ENCODE measurements at places on chromosomes 13 and 19.
A peak's percentile ranks its signal among the peaks of the same experiment; 100 is the strongest.

- no peak for DNase-seq
Observed at GRCh38 chr13:110062777-110063442, 244.0 kb downstream of the COL4A1 start.

DNA sequence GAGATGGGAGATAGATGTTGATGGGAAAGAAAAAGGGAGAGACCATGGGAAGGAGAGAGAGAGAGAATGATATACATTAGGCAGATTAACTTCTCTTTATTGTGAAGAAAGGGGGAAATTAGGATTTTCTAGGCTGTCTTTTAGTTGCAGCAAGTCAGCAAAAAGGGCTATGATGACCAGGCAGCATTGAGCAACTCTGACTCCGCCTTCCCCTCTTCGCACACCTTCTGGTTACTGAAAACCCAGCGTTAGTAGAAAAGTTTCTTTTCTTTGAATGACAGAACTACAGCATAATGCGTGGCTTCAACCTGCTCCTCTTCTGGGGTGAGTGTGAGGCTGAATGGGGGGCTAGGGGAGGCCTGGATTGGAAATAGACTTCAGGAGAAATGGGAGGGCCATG, at the start of gene ADGRE1:
ADGRE1 (plus strand) TSS at position 264 of the 400 bp plus-strand sequence; CDS start at position 294, 30 bp downstream.
- no peak for DNase-seq

DNA sequence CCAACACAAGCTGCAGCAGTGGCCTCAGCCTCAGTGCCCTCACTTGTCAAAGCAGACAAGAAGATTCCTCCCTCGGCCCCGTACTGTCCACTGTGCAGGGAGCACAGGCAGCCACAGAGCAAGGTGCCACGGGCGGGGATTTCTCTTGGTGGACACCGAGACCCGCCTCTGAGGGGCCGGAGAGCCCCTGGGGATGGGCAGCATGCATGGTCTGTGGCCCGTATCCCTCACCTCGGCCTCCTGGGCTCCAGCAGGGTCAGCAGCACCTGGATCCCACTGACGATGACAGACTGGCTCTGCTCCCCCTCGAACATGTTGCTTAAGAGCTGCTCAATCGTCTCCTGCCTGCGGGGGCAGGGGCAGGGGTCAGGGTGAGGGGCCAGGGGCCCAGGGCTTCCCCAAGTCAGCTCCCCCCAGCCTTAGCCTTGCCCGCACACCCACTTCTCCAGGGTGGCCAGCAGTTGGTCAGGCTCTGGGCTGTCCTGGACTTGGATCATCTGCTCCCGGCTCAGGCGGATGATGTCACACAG, 13.4 kb upstream of the TMEM86B start:
- DNase-seq, result no peak

DNA sequence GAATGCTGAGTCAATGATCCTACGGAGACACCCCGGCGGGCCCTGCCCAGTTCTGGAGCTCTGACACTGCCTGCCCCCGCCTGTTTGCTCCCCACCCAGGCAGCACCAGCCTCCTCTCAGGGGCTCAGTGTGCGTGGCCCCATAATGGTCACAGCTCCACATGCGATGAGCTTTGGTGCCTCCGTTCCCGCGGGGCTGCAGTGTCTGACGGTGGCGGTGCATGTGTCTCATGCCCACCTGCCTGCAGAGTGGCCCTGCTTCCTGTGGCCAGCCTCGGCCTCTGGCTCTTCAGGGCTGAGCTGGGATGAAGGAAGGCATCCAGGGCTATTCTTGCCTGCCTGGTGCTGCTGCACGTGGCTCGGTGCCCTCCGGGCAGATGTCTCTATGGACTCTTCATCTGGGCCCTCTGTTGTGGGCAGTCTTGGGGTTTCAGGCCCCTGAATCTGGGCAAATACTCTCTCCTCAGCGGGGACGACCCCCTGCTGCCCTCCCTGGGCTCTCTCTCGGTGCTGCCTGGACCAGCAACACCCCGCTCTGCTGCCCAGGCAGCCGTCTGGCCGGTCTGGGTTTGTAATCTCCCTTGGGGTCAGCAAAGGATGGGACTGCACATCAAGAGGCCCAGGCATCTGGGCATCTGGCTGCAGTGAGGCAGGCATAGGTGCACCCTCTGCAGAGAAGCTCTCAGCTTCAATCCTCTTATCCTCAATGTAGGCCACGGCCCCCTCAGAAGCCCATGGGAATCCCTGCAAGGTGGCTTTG, 19.3 kb upstream of the TMEM255B start:
- DNase-seq, result no peak

DNA sequence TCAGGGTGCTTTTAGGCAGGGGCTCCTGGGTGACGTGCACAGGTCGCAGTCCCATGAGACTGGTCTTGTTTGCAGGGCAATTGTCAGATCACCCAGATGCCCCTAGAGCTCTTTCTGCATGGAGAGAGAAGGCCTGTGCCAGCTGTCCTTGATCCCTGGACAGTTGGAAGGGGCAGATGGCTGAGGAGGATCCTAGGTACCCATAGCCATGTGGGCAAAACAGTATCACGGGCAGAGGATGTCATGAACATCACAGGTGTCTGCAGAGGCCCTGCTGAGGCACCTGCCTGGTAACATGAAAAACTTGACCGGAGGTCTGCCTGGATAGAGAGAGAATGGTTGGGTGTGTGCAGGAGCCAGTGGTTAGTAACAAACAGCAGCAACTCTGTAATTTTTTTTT, 99.3 kb downstream of the ZNF536 start:
- DNase-seq, result no peak

- no peak for DNase-seq
Observed at GRCh38 chr13:64684685-64685431, 2545.3 kb downstream of the PCDH9 start.

- DNase-seq, result no peak
Observed at GRCh38 chr13:63403733-63404132, 1988.1 kb upstream of the PCDH20 start.

DNA sequence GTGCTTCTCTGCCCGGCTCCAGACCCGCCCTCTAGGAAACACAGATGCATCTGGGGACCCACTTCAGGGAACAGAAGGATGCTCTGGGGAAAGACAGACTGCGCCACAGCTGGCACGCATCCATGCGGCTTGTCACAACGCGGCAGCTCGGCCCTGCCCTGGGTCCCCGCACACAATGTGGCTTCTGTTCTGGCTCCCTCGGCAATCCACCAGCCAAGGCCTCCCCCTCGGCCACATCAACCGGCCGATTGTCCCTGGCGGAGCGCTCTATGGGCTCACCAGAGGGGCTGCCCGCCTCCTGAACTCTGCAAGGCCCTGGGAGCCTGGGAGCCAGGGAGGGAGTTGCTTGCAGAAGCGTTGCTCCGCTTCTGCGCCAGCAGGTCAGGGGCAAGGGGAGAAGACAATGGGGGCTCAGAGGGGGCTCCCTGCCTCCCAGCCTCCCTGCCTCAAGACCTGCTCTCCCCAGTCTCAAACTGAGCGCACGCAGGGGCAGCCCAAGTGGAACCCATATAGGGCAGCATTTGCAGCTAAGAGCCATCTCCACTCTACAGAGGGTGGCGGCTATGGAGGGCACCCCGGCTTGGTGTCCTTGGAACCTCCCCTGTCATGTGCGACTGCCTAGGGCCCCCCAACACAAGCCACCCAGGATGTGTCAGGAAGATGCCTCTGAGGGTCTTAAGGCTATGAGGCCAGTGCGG, 37.9 kb downstream of the MLLT1 start:
- DNase-seq, result no peak

DNA sequence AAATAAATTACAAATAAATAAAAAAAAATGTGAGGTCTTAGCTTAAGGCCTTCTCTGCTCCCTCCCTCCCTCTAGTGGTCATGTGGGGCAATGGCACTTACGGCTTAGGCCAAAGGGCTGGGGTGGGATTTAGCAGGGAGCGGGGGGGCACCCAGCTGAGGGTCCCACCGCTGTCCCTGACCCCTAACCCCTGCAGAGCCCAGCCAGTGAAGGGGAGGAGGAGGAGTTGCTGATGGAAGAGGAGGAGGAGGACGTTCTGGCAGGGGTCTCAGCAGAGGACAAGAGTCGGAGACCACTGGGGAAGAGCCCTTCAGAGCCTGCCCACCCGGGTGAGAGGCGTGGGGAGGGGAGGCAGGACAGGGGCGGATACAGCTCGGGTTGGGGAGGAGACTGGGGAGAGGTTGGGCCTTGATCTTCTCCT, 9.3 kb downstream of the MPND start:
- no peak for DNase-seq

GRCh38 chr13:44273991-44274770, 99.4 kb upstream of the SERP2 start:
- DNase-seq, result no peak

- no peak for DNase-seq
Observed at GRCh38 chr19:30214651-30215051, 157.5 kb upstream of the ZNF536 start.

DNA sequence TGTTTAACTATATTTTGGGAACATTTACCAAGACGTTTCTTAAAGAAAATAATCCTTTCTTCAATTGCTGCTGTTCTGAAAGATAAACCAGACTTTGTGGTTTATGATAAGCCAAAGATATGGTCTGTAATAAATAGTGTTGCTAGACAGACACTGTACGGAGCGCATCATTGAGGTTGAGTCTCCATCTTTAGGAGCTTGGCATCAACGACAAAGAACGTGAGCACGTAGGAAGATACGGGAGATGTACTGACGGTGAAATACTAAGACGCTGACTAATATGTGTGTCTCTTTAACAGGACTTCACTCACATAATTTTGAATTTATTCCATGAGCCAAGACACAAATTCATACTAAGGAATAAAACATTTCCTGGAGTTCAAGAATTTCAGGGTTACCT, 16.2 kb downstream of the TEX29 start:
- no peak for DNase-seq

- DNase-seq, result no peak
Observed at GRCh38 chr19:30557927-30558557, 185.9 kb downstream of the ZNF536 start.

GRCh38 chr19:32164384-32164992, 180.9 kb upstream of the ZNF507 start:
- peak; percentile 34 for DNase-seq

- DNase-seq, result no peak
Observed at GRCh38 chr13:28056970-28057712, 43.2 kb downstream of the FLT3 start.

DNA sequence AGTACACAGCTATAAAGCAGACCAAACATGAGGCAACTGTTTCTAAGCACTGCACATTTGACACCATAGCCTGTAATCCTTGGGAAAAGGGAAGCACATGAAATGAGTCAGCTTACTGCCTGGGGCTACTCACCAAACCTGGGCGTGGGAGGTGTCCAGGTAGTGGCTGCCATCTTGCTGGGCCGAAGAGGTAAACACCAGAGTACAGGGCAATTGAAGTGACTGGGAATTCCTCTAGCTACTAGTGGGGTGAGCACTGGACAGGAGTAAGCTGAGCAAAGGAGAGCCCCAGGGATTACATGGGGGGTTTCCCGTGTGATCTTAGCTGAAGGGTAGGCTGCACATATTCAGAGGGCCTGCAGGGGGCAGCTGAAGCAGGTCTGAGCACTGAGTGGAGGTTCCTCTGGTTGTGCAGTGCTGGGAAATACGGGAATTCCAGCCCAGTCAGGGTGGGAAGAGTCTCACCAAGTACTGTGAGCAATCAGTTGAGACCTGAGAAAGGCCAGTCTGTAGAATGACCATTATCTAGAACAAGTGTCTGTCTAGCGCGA, 140.5 kb downstream of the SLC7A1 start:
- DNase-seq, result no peak

DNA sequence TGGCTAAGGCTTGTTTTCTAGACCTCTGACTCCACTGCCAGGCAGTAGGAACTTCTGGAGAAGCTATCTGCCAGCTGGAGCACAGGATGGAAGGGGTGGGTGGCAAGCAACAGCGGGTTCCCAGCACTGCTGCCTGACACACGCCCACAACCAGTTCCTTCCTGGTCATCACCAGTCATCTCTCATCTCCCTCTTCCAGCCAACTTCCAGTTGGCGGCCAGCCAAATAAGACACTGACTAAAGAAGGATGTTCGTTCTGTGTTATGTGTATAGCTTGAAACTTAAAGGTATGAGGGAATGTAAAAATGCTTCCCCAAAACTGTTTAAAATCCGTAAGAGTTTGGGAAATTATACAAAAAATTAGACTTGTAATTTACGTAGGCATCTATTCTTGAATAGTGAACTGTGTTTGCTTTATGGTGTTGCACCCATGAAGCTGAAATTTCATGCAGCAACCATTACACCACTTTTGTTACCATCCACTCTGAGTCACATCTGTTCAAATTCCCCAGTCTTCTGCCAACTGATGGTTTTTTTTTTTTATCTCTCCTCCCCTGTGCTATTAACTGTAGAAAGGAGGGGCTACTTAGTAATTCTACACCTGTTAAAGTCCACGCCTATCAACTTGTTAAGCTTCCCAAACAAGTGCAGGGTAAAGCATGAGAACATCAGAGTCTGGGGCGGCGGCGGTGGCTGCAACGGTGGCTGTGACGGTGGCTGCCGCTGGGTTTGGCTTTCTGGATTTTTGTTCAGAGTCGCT, 86.2 kb upstream of the FRY start:
- DNase-seq, result no peak

Data from vagina (tissue), 2 donors.